ENCODE measurements at places on chromosomes 4 and X.

GRCh38 chr4:53005808-53006207 lies 143.7 kb downstream of the RASL11B start:
- no peak for DNase-seq

DNA sequence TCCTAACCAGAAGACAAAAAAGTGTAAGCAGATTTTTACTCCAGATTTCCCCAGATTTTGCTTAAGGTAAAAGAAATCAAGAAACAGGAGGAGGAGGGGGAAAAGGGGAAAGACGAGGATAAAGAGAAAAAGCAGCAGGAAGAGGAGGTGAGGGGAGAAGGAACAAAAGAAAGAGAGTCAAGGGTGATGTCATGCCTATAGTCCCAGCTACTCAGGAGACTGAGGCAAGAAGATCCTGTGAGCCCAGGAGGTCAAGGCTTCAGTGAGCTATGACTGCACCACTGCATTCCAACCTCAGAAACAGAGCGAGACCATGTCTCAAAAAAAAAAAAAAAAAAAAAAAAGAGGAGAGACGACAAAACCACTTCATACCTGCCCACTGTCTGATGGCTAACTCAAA lies 12.0 kb upstream of the PKD2 start:
- DNase-seq = no peak

DNA sequence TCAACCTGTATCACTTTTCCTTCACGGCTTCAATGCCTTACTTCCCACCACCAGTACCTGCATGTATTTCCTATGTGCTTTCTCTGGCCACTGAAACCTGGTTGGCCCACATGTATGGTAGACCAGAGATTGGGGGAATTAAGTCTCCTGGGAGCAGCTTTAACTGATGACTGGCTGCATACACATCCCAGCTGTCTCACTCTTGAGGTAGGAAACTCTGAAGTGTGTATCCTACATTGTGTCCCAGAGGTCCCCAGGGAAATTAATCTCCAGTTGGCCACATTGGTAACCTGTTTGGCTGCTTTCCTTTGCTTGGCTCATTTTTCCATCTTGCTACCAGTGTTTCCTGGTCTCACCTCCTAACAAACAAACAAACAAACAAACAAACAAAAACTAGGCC lies 124.4 kb downstream of the ZNF827 start:
- DNase-seq = no peak

GRCh38 chr4:174709526-174709925 lies 119.5 kb downstream of the GLRA3 start:
- DNase-seq = no peak

DNA sequence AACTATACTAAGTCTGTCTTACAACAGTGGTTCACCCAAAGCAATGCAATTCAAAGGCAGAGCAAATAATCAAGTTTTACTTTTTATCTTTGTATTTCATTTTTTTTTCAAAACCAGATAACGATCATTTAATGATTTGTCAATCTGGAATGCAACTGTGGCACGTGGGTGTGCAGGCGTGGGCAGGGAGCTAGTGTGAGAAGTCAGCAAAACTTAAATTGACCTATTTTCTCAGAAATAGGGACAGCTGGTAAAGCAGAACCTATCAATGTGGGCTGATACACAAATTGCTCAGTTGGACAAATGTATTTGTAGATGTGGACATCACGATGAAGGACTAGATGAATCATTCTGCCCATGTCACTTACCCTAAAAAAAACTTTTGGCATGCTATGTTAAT lies 105.6 kb downstream of the CBLL2 start:
- no peak for DNase-seq

Data from NT2/D1 (cell line).